ENCODE measurements at places on chromosomes 12 and 14.

DNA sequence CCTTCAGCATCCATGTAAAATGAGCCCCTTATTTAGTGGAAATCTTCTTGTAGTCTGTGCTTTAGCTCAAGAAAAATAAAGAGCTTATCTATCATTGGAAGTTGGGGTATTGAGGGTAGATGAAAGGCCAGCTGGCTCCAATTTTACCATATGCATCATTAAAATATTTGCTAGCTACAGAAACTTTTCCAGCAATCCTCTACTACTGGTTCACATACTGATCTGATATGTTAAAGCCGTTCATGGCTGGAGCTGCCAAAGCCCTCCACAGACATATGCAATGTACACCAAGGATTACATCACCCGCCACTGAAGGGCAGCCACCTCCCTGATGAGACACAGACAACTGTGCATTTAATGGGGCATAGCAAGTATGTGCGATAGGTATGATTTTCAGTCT lies 1205.3 kb downstream of the GALC start:
- DNase-seq, result no peak

DNA sequence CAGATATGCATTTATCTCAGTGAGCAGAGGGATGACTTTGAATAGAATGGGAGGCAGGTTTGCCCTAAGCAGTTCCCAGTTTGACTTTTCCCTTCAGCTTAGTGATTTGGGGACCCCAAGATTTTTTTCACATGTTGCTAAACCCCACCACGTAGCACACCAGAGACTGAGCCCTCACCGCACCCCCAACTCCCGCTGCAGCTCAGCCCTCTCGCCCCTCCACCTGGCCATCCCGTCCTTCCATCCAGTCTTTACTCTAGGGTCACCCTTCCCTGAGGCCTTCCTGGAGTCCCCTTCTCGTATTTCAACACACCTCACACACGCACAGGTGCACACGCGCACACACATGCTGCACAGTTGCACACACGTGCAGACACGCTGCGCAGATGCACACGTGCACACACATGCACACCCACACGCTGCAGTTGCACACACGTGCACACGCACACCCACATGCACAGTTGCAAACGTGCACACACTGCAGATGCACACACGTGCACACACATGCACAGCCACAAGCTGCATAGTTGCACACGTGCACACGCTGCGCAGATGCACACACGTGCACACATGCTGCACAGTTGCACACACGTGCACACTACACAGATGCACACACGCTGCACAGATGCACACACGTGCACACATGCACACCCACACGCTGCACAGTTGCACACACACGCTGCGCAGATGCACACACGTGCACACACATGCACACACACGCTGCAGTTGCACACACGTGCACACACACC lies 30.0 kb downstream of the HSP90AA1 start:
- DNase-seq, result no peak

GRCh38 chr12:131372171-131372475 lies 338.8 kb upstream of the SFSWAP start:
- DNase-seq, result no peak

- no peak for DNase-seq
Measured at GRCh38 chr12:124437617-124438436, 129.6 kb downstream of the NCOR2 start.

- no peak for DNase-seq
Measured at GRCh38 chr14:93686268-93686667, 102.0 kb downstream of the PRIMA1 start.

- no peak for DNase-seq
Measured at GRCh38 chr14:104350463-104351185, 212.2 kb downstream of the KIF26A start.

All from AG09309 (cell line).